Stimulated activated CD4-positive, alpha-beta T cell treated with anti-CD3 and anti-CD28 coated beads, TNF-alpha, amount 100 ng/mL, for 24 hours (primary cell): ENCODE measurements at places on chromosomes 3 and 15.

DNA sequence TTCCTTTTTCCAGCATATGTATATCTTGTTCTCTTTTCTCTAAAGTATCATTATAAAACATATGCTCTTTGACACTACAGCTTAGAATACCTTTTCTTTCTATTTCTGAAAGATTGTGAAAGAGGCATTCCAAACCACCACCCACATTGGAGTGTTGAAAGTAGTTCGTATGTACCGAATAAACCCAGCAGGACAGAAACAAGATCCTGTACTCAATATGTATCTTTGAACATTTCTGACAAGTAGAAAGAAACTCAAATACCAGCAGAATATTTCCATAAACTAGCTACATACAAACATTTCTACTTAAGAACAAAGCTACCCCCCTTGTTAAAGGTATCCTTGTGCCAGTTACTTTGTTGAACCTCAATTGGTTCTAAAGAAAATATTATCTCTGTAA, 415.3 kb upstream of the ALCAM start:
- no peak for DNase-seq

- DNase-seq = no peak
These were observed 20.4 kb downstream of the NANOGP8 start for GRCh38 chr15:35064576-35065190.

GRCh38 chr15:90633360-90633759, 83.8 kb upstream of the BLM start:
- DNase-seq = no peak

DNA sequence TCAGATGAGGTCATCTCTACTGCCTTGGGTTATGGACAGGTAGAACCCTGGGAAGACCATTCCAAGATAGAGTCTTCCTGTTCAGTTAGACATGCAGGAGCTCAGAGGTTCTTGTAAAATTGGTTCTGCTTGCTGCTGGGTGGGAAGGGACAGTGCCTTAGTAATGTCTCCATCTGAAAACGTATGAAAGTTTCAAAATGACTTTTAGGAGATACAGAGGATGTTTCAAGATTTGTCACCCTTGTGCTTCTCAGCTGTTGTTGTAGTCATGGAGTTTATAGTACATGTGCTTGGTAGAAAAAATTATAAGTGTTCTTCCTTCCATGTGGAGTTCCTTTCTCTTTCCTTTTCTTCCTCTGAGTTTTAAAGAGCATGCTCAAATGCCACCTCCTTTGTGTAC, 885.2 kb upstream of the CFAP20DC start:
- no peak for DNase-seq

- DNase-seq = no peak
These were observed 3.0 kb downstream of the KLF13 start for GRCh38 chr15:31329640-31330010.

DNA sequence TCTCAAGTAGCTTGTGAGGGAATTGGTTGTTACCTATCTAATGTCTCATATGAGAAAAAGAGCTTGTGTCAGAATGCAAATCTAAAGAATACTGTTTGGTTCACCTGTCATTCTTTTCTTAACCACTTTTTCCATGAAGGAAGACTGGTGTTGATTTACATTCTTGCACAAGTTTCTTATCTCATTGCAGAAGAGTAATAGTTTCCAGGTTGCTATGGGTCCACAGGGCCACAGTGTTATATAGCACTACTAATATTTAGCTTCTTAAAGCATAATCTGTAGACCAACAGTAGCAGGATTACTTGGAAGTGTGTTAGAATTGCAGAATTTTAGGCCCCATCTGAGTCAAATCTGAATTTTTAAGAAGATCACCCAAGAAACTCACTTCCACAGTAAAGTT, 697.5 kb downstream of the GBE1 start:
- DNase-seq = no peak

DNA sequence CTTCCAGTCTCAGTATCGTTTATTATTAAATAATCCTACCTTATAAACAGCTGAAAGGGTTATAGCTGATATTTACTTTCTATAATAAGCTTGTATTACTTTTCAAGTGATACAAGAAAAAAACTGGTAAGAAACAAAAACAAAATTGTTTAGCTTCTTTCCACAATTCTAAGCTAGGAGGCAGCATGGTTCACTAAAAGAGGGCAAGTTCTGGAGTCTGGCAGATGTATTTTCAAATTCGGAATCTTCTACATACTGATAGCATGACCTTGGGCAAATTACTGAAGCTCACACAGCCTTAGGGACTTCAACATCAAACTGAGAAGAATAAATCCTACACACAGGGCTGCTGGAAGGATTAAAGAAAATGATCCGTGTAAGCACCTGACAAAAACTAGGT, 15.4 kb downstream of the C15orf62 start:
- DNase-seq = no peak

- DNase-seq = no peak
These were observed 19.3 kb upstream of the TTBK2 start for GRCh38 chr15:42939841-42940240.

- no peak for DNase-seq
These were observed 146.2 kb upstream of the PTPRG start for GRCh38 chr3:61415201-61415600.

DNA sequence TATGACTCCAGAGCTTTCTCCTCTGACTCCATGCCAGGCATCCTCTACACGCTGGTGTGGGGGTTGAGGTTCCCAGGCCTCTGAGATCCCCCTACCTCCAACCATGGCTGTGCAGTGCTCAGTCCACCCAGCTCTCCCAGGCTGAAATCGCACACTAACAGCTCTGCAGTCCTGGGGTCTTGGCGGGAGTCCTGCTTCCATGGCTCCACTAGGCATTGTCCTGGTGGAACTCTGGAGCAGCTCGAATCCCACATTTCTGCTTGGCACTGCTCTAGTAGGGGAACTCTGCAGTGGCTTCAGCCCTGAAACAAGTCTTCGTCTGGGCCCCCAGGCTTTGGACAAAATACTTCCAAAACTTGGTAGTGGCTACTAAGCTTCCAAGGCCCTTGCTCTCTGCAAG, 50.7 kb downstream of the ROPN1B start:
- DNase-seq = no peak

DNA sequence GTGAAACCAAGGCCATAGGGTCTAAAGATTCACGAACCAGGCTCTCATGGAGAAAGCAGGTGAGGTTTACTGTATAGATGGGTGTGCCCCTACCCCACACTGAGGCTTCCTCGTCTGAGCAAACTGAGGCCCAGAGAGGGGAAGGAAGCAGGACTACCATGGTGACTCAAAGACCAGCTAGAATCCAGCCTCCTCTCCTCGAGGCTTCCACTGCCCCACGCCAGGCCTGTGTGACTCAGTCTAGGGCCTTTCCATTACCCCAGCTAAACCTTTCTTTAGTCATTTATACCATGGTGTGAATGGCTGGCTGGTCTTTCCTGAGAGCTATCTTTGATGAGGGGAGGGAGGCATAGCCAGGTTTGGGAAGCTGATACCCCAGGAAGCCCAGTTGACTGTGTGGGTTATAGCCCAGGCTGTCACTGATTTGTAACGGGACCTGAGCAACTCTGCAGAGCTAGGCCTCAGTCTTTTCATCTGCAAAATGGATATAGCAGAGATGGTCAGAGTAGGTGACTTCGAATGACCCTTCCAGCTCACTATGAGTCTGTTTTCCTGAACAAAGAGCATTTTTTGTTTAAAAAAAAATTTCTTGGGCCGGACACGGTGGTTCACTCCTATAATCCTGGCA, 3.0 kb upstream of the RHO start:
- DNase-seq = no peak

GRCh38 chr15:22891426-22892210, 53.2 kb downstream of the NIPA2 start:
- DNase-seq = no peak

GRCh38 chr3:73915886-73916285, 291.1 kb upstream of the PDZRN3 start:
- DNase-seq = no peak

- no peak for DNase-seq
These were observed 143.5 kb downstream of the NFKBIZ start for GRCh38 chr3:101992863-101993262.

DNA sequence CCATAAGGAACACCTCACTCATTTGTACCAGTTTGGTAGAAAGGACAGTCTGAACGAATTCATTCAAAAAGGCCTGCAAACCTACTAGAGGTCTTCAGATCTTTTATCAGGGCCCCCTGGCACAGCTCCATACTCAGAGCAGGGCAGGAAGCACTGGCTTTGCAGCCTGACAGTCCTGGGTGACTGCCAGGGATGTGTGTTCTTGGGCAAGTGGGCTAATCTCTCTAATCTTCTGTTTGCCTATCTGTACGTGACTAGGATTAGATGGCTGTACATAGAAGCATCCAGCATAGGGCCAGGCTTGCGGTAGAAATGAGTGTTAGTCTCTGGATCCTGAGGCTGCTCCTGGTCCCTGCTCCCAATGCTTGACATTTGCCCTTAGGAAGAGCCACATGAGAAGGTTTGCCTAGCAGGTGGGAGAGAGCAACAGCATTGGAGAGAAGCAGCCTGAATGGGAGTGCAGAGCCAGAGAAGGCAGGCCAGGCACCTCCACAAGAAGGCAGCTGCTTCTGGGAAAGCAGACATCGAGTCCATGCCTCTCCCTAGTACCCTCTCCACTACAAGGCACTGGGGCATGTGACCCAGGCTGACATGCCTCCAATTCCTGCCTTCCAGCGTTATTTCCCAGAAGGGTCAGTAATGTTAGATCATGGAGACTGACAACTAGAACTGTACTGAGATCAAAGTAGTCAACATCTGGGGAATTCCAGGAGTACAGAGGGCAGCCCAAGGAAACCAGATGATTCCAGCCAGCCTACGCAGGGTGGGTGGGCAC, 1.0 kb upstream of the CXCR6 start:
- no peak for DNase-seq

DNA sequence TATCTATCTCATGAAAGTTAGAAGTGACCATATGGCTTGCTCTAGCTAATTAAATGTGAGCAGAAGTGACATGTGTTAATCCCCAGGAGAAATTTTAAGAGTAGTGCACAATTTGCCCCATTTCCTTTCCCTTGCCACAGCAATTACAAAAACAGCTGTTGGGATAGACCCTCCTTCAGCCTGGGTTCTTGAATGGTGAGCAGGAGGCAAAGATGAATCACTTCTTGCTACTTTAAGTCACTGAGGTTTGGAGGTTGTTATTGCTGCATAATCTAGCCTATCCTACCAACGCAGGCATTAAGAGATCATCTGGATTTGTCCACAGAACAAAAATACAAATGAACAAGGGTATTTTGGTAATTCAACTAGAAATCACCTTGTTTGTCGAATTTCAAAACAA, 51.7 kb upstream of the CAPN7 start:
- DNase-seq = no peak

- no peak for DNase-seq
These were observed 646.4 kb upstream of the ADAMTS9 start for GRCh38 chr3:65334045-65334665.

GRCh38 chr15:87626860-87627259, 629.7 kb downstream of the NTRK3 start:
- no peak for DNase-seq

GRCh38 chr3:165529451-165529850, 307.8 kb downstream of the BCHE start:
- DNase-seq = no peak

DNA sequence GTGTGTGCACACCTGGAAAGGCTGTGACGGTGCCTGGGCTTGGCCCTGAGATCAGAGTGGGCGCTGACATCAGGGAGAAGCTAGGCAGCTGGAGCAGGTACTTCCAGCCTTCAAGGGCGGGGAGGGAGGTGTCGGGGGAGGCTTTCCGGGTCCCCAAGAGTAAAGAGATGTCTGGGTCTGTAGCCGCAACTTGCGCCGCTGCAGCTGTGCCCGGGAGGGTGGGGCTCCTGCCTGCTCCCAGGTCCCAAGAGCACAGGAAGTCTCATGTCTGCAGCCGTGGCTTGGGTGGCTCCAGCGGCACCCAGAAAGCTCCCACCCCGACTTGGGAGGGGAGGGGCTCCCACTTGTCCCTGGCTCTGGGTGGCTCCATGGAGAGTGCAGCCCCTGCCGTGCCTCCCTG, 103.2 kb upstream of the BNIP2 start:
- DNase-seq = no peak

- DNase-seq = peak; percentile 7
These were observed 28.4 kb upstream of the SMAD6 start for GRCh38 chr15:66673410-66674322.

GRCh38 chr3:80734920-80735319, 967.1 kb upstream of the ROBO1 start:
- DNase-seq = no peak

DNA sequence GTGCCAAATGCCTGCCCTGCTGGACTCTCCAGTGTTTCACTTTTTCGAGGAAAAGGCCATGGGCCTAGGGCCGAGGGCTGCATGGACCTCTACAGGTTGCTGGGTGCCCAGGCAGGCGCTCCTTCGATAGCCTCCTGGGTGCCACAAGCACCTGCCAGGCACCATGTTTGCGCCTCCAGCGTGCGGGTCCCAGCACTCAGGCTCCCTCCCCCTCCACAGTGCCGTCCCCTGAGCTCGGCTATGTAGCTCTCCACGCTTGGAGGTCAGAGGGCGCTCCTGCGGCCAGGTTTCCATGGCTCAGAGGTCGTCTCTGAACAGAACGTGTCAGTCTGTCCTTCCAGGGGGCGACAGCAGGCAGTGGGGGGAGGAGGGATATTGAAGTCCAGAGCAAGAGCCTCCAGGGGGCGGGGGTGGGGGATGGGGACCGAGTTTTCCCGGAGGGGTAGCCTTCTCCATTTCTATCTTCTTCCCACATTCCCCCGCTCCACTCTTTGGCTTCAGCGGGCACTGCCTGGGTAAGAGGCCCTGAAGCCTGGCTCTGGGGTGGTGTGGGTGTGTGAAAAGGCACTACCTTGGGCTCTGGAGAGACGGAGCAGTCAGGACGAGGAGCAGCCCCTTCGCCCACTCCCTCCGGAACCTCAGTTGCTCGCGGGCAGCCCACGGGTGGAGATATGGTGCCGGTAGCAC, 3.6 kb downstream of the ONECUT1 start:
- DNase-seq = no peak

GRCh38 chr15:60392601-60392985, 5.2 kb downstream of the ANXA2 start:
- DNase-seq = no peak

DNA sequence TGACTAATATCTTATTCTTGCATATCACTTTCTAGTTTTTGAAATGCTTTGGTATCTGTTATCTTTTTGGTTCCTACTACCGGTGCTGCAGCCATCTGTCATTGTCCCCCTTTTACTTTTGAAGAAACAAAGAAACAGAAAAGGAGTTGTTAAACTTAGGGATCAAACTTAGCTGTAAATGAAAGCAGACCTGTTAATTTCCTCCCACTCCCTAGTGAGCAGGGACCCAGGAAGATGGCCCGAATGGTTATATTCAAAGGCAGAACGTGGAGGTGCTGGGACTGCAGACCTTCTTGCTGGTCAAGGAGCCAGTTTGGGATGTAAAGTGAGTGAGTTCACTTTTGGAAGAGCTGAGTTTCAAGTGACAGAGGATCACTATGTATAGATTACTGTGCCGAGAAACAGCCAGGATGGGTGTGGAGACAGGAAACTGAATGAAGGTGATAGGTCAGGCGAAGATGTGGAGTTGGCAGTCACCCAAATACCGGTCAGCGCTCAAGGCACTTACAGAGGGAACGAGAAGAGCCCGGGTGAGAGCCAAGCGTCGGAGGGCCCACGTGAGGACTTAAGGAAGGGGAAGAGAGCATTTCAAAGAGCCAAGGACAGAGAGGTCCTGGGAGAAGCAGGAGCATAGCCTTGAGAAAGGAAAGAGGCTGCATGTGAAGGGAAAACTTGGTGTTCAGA, 20.1 kb downstream of the KBTBD8 start:
- DNase-seq = no peak

GRCh38 chr3:108342837-108343486, 46.6 kb downstream of the HHLA2 start:
- no peak for DNase-seq

GRCh38 chr3:56456117-56456516, 12.2 kb downstream of the ERC2 start:
- DNase-seq = no peak

GRCh38 chr15:73560501-73561117, 72.6 kb downstream of the NPTN start:
- DNase-seq = no peak
